ENCODE measurements at places on chromosomes 2 and 18.
A peak's percentile ranks its signal among the peaks of the same experiment; 100 is the strongest.

GRCh38 chr2:78486565-78486964 is 538.9 kb upstream of the REG3G start:
- no peak for DNase-seq

DNA sequence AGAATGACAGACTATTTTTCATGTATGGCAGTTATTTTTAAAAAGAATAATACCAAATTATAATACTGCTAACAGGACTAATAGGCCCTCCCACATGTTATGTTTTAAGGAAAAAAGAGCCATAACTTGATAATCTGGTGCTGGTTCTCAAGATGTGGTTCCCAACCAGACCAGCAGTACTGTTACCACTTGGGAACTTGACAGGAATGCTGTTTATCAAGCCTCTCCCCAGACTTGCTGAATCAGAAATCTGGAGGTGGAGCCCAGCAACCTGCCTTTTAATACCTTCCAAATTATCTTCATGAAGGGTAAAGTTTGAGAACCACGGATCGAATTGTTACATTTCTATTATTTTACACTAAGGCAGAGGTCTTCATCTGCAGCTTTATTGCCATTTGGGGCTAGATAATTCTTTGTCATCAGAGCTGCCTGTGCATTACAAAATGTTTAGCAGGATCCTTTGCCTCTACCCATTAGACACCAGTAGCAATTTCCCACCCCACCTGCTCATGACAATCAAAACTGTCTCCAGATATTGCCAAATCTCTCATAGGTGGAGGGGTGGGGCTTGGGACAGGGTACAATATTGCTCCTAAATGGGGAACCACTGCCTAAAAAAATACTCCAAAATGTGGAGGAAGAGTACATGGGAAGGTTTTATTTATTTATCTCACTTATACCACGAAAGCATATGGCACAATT is 629.6 kb downstream of the ARHGAP15 start:
- DNase-seq, result no peak

DNA sequence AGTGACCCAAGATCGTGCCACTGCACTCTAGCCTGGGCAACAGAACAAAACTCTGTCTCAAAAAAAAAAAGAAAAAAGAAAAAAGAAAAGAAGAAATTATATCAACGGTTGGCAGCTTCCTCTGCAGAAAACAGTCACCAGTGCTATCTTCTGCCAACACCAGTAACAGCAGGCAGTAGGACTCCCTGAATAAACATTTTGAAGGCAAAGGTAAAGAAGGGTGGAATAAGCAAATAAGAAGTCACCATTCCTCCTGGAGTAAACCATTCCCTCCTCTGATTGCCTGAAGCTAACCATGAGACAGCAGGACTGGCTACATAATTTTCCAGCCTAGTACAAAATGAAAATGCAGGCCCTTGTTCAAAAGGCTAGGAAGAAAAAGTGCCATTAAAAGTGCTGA is 9.0 kb upstream of the RNF103 start:
- no peak for DNase-seq

DNA sequence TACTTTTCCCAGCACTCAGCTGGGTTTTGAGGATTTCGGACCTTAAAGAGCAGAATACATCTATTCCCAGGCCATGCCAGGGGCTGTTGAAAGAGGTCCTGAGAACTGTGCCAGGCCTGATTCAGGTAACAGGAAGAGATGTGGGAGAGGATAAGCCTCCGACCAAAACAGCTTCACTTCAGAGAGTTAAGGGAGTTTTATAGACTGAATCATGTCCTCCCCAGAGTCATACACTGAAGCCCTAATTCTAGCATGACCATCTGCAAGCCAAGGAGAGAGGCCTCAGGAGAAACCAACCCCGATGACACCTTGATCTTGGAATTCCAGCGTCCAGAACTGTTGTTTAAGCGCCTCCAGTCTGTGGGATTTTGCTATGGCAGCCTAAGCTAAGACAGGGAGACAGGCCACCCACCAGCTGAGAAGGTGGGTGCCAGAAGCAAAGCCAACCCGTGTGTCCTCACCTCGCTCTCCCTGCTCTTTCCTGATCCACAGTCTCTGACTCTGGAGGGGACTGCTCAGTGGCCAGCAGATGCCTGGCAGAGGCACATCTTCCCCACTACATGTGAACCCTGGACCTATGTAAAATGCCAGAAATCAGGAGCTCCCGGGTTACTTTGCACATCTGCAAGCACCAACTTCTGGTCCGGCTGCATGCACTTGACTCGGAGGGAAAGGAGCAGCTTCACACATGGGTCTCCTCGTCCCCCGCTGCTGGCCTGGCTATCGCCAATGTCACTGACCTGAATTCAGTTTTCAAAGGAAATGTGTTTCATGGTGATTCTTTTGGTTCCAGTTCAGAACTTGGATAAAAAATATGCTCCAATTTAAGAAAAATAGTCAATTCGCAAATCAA is 116.8 kb upstream of the EPC2 start:
- no peak for DNase-seq

GRCh38 chr2:158716121-158716791 is 78.9 kb upstream of the DAPL1 start:
- peak; percentile 45 for DNase-seq

DNA sequence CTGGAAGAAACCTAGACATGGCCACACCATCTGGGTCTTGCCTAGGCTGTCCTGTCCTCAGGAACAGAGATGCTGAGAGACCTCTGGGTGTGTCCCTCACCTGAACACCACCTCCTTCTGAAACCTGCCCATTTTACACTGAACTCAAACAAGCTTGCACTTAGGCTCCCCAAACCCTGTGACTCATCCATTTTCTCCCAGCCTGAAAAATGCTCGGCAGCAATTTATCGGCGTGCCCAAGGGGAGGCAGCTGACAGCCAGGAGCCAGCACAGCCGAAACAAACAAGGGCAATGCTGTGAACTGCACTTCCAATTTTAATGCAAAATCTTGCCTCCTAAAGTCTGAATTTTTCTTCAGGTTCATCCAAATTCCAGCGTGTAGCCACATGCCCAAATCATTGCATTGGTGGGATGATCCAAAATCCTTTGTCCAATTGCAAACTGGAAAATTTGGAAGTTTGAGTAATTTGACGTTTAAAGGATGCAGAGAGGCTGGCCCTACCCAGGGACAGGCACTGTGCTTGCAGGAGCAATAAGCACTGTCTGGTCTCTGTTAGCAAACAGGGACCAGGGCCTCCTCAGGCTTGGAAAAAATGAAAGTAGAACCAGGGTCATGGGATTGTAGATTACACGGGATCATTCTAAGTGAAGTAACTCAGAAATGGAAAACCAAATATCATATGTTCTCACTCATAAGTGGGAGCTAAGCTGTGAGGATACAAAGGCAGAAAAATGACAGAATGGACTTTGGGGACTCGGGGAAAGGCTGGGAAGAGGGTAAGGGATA is 67.7 kb downstream of the GALNT14 start:
- DNase-seq, result no peak

GRCh38 chr2:85240055-85240454 is 87.7 kb downstream of the TGOLN2 start:
- no peak for DNase-seq

DNA sequence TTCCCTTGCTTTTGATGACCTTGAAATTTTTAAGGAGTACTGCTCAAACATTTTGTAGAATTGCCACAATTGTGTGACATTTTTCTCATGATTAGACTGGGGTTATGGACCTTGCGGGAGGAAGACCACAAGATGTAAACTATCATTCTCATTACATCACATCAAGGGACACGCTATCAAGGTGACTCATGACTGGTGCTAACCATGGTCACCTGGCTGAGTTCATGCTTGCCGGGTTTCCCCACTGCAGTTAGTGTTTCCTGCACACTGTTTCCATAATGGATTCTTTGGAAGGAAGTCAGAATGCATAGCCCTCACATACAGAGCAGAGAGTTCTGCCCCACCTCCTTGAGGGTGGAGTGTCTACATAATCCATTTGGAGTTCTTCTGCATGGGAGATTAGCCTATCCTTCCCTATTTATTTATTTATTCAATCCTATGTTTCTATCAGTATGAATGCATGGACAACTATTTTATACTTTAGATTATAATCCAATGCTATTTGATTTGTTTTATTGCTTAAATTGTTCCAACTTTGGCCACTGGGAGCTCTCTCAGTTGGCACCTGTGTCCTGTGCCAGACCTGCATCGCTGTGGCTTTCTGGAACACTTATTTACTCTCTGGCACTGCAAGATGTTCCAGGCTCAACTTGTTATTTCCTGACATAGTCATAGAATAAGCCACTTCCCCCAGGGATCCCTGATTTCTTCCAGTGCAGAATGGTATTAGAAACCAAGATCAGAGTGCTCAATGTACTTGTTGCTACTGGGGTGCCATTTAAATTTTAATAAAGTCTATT is 6.0 kb downstream of the MC2R start:
- DNase-seq, result no peak

DNA sequence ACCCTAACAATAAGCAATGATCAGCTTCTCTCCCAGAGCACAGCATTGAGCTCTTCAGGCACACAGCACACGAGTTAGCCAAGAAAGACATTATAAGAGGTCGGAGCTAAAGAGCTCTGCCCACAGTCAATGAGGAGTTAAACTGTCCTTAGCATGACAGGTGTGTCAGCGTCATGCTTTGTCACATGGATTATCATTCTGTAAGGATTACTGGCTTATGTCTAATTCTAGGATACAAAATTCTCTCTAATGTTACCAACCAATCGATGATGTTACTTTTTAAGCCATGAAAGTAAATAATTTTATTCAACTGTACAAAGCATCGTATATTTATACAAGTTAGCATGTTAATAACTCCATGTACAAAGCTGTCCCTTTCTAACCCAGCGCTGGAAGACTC is 108.8 kb downstream of the ZNF236 start:
- DNase-seq, result no peak

DNA sequence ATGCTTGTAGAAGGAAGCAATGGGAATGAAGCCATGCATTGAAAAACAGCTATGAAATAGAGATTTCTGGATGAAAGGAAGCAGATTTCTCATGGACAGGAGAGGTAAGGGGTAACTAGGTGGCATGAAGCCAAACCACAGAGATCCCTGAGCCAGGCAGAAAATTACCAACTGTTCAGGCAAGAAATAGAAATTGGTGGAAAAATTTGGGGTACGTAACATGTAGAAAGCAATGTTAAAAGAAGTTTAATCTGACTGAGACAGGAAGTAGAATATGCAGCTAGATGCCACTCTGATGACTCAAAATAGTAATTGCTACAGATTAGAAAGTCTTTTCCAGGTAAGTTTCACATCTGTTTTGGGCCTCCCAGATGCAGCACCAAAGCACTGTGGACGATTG is 928.5 kb upstream of the CELF4 start:
- DNase-seq, result no peak

DNA sequence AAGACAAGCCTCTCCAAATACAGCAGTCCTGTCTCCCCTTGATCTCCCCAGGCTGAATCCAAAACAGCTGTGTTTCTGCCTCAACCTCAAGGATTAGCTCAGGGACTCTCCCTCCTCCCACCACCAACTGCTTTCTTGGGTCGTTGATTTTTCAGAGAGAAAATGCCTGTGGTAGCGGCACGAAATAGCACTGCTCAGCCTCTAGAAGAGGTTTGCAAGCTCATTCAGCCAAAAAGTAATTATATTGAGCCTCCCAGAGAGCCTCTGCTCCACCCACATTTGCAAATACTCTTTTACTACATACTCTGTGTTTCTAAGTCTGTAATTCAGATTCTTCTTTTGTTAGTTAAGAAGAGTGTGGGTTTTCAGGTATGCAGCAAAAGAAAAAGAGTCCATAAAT is 396.4 kb upstream of the TNP1 start:
- no peak for DNase-seq

- no peak for DNase-seq
These were observed 147.6 kb upstream of the COPS8 start for GRCh38 chr2:236938126-236938525.

DNA sequence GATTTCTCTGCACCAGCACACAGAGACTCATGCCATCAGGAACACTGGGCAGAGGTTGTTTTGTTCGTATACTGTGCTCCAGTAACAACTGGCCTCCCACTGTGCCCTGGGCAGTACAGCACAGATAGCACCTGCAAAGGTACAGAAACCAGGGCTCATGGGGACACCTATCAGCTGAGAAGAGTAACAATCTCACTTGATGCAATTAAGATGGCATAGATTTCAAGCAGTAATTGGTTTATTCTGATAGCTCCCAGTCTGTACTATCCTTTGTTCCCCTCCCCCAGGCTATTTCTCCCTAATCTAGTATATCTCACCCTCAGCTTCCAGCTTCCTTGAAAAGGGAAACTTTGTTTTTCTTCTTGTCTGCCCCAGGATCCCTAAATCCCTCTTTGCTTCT is 343.9 kb upstream of the MMADHC start:
- DNase-seq, result no peak

Data from ecto neural progenitor cell (in vitro differentiated cells).